C1 segment of cervical spinal cord (tissue), 14 donors: ENCODE measurements at places on chromosomes 7 and 10.

DNA sequence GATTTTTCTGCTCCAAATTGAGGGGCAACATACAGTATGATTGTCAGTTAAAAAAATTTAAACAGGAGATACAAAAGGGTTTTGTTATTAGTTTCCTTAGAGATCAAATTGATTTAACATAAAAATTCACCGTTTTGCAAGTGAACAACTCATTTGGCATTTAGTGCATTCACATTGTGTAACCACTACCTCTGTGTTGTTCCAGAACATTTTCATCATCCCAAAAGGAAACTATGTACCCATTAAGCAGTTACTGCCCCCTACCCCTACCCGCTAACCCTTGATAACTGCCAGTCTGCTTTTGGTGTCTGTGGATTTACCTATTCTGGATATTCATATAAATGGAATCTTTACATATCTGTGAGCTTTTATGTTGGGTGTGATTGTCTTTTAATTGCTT, 3.1 kb downstream of the ZRANB1 start:
- DNase-seq = no peak

GRCh38 chr7:38703093-38703492, 71.9 kb upstream of the AMPH start:
- no peak for DNase-seq

- DNase-seq = no peak
These were observed 59.1 kb downstream of the AUTS2 start for GRCh38 chr7:69657331-69657730.

DNA sequence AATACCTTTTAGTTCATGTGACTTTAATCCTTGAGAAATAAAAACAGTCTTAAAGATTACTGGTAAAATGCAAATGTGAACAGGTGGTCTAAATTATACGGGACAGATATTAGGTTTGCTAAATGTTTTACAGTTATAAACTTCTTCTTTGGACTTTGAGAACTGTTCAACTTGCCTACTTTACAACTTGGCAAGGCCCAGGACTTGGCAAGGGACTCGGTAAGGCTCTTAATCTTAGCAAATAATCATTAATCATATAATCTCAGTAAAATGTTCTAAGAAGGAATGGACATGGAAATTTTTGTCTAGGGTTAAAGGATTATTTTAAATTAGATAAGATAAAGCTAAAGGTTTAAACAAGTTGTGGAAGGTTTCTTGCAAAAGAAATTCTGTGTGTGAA, 4.8 kb upstream of the UBE2D4 start:
- DNase-seq = no peak

DNA sequence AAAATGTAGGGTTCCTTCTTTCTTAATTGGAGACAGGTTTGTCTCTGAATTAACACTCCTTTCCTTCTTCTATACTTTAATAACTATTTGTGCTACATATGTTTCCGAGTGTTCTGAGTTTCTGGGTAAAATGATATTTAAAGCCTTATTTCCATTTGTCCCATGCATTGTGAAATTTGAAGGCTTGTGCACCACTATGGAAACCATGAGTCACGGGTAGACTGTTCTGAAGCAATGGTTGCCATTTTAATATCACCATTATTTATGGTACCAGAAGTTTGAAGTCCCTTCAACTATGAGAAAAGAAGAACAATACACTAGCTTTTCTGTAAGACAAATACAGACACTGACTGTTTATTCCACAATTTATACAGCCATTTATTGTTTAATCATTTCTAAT, 44.7 kb upstream of the ZEB1 start:
- DNase-seq = no peak

- no peak for DNase-seq
These were observed 4.4 kb downstream of the IFIT3 start for GRCh38 chr10:89332123-89332633.

DNA sequence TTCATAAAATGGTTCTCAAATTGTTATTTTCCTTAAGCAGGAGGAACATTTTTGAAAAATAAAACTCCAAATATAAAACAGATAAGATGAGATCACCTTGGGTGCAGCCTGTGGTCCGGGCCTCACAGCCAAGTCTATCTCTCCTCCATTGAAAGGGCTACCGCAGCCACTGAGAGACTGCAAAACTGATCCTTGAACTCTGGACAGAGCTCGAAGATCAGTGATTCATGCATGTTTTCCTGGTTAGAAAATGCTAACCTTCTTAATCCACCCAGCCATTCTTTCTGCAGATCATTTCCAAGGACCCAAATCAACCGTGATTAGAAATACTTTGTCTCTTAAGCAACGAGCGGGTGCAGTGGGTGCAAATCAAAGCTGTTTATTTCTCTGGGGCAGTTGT, 378.8 kb downstream of the PLXDC2 start:
- no peak for DNase-seq

DNA sequence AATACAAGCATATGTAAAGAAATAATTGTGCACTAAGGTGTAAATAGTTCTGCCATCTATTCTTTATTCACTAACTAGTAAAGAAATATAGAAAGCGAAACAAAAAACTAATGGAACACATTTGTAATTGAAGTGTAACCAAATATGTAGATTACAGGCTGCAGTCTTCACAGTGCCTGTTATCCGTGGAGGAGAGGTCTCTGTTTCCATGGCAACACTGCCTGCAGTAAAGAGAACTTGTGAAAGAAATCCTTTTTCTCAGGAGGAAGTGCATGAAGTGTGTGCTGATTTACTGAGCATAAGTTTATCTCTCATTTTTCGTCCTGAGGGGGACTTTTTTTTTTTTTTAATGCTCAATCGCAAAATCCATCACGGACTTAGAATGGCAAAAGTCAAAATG, 102.5 kb downstream of the APBB1IP start:
- no peak for DNase-seq

GRCh38 chr7:137734221-137734620, 112.6 kb downstream of the DGKI start:
- no peak for DNase-seq

DNA sequence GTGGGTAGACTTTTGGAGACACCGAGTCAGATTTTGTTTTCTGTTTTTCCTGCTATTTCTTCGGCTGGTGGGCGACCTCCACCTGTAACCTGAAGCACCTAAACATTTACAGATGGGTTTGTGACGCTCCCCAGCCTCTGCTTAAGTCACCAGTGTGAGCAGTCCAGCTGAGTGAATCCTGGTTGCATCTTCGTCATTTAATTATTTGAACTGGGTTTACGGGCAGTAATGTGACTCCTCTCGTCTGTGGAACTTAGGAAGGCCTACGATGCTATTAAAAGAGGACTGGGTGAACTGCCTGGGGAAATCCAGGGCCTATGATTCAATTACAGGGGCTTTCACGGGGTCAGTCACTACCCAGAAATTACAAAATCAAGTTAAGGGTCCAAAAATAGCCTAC, 52.5 kb downstream of the WNT2 start:
- DNase-seq = no peak

DNA sequence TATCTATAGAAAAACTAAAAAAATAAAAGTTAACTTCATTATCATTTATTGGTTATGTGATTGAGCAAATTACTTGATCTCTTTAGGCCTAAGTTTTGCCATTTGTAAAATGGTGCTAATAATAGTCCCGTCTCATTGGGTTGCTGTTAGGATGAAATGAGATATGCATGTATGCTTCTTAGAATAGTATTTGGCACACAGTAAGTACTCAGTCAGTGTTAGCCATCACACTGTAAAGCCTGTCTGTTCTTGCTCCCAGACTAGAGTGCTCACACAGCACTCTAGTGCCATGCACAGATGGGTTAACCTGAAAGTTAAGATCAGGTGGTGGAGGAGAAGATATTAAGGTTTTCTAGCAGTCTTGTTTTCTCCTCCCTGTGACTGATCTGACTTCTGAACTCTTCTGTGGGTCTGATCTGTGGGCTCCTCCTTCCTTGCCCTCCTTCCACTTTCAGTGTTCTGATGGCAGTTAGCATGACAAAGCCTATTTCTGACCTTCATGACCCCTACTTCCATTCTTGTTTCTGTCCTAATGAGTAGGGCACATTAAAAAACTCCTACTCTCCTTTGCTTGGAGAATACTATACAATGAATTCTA, 167.5 kb downstream of the RNLS start:
- DNase-seq = no peak

GRCh38 chr7:137439829-137440825, 96.6 kb upstream of the PTN start:
- no peak for DNase-seq

DNA sequence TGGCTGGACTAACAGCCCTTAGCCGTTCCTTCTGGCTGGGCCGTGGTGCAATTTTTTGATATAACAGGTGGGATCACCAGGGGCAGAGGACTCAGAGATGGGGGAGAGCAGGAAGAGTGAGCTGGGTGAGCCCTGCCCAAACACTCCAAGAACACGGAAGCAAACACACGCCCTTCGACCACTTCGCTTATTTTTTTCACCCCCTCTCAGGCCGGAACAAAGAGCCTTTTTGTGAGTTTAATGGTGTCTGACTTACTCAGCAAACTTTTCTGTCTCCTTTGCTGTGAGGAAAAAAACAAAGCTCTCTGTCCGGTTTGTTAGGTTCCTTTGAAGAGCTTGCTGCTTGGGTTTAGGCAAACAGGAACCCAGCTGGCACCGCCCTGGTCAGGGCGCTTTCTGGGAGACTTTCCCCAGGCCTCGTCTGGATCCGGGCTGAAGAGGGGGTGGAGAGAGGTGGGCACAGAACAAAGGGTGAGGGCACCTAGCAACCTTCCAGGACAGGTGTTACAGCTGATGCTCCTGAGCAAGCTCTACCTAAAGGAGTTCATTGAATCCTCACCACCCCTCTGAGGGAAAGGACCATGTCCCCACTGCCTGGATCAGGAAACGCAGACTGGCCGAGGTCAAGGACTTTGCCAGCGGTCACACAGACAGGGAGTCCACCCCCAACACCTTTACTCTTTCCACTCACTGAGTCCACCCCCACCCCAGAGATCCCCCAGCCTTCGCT, 23.3 kb downstream of the CALML3 start:
- no peak for DNase-seq
